ENCODE measurements at places on chromosomes 12 and 14. TPM values are rescaled to one million over a fixed set of nuclear protein-coding genes. Genes with fewer than 3 reads are reported as not detected.

DNA sequence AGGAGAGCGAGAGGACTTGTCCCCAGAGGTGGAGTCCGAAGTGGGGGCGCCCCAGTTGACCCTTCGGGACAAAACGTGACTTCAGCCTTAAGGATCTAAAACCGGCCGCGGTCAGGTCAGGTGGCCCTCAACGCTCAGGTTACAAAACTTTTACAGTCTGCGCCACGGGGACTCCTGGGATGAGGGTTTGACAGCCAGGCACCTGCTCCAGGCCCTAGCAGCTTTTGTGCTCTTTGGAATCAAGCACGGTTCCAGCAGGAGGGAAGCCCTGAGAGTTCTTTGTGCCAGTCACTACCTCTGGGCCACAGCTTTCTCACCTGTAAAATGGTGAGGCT is 337 bp downstream of the ZC2HC1C start:
- DNase-seq = no peak

- DNase-seq = no peak
Observed at GRCh38 chr14:81172881-81173280, 47.9 kb downstream of the GTF2A1 start.

GRCh38 chr12:1328391-1328790 is 266.0 kb downstream of the FBXL14 start:
- peak; percentile 42 for DNase-seq

GRCh38 chr12:13450231-13451080 is 253.9 kb downstream of the EMP1 start:
- DNase-seq = no peak

- DNase-seq = no peak
Observed at GRCh38 chr14:91744068-91744480, 12.2 kb upstream of the CATSPERB start.

- DNase-seq = no peak
Observed at GRCh38 chr12:21502872-21503271, 1.3 kb downstream of the GOLT1B start.

DNA sequence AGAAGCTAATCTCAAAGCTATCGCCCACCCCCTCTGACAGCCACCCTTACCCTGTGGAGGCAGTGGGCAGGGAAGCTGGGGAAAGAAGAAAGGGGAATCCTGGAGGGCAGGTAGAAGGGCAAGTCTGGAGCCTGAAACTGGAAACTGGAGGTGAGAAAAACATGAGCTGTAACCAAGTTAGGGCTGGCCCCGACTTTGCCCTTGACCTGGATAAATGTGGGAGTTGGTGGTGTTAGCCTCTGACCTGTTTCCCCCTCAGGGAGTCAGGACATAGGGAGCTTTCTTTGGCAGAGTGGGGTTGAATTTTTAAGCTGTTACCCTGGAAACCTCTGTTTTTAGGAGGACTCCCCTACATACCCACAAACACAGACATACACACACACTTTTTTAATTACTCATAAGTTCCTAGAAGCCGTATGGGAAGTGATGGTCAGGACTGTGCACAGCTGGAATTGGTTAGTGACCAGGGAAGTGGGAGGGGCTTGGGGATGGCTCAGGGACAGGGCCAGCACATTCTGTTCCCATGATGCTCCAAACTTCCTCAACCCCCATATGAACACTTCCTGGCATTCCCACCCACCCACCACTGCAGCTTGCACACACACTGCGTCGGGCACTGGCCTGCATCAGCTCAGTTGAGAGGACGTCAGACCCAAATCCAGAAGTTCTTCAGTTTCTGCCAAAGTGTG is 5.0 kb upstream of the MMP19 start:
- peak; percentile 96 for DNase-seq

GRCh38 chr12:131536766-131537165 is 174.1 kb upstream of the SFSWAP start:
- no peak for DNase-seq

DNA sequence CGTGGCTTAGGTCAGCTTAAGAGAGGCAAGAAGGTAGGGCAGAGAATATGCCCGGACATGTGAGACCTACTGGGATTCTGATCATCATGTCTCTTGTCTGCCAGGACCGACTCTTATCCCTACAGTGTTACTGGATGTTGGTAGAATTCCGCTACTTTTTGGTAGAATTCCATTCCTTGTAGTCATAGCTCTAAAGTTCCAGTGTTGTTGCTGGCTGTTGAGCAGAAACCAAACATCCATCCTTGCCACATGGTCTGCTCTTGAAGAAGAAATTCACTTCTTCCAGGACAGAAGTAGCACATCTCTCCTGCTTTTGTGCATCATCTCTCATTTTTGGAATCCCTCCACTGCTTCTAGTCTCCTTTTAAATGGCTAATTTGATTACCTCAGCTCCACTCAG is 453.7 kb downstream of the RPL10L start:
- DNase-seq = no peak

DNA sequence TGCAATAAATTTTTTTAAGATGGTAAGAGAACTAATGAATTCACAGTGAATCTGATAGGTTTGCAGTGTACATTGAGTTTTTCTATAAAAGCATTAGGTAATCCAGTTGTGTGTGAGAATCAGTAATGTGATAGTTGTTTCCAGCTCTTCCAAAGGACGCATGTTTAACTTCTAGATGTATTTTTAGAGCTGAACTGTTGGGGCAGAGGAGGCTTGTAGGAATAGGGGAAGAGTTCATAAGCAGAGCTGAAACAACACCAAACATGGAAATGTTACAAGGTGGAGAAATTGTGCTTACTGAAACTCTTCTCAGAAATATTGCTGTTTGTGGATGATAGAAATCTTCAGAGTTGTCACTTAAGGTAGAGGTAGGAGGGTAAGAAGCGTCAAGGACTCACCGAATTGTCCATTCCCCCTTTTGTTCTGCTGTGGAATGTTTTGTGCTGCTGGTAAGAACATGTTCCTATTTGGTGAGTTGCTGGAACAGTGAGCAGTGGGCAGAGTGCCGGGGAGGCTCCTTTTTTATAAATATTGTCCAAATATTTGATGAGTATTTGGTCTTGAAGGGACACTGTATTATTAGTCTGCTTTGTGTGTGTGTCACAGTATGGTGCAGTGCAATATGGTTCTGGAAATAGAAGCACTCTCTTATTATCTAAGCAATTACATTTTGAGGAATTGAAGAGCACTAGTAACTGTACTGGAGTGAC is 76.7 kb downstream of the ANO6 start:
- DNase-seq = peak; percentile 82

DNA sequence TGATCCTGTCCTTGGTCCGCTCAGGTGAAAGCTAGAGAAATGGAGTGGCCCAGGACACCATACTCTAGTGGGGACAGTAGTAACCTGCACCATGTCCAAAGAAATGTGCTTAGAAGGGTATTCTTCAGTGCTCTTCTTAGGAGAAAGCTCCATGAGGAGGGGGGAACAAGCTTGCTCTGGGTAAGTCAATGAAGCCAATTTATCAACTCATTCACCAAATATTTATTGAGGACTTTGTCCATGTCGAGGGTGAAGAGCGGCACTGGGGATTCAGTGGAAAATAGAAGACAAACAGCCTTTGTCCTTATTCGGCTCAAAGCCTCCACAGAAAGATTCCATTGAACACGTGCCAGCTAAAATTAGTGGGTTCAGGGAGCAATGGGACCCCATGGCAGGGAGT is 677.8 kb downstream of the BCL11B start:
- DNase-seq = no peak

- no peak for DNase-seq
Observed at GRCh38 chr12:129351481-129351880, 498.2 kb downstream of the GLT1D1 start.

DNA sequence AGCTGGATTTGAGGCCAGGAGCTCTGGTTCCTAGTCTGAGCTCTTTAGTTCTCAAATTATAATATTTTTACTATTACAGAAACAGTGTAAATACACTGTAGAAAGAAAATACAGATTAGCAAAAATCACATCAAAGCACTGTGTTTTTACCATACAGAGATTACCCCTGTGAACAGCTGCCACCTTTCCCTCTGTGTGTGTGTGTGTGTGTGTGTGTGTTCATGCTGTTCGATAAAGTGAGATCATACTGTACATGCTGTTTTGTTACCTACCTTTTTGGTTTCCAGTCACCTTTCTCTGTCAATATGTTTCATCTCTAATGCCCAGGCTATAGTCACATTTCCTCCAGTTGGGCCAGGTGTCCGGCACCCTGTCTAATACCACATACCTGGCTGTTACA is 26.9 kb downstream of the MVK start:
- DNase-seq = no peak

DNA sequence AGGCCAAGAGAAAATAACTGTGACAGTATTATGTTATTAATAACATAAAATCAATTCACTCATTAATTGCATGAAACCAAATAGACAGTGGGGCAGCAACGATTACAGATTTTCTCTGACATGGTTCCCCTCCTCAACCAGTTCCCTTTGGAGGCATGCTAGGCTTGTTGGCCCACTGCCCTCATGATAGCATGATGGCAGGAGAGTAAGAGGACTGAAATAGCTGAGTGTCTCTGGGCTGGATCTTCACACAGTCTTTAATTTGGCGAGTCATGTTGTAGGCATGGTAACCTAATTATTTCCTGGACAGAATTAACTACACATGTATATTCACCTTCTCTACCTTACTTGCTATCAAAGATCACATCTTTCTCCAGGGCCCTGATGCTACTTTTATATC is 266.2 kb upstream of the PELI2 start:
- no peak for DNase-seq

- no peak for DNase-seq
Observed at GRCh38 chr14:63544591-63545299, 1.6 kb upstream of the PPP2R5E start.

DNA sequence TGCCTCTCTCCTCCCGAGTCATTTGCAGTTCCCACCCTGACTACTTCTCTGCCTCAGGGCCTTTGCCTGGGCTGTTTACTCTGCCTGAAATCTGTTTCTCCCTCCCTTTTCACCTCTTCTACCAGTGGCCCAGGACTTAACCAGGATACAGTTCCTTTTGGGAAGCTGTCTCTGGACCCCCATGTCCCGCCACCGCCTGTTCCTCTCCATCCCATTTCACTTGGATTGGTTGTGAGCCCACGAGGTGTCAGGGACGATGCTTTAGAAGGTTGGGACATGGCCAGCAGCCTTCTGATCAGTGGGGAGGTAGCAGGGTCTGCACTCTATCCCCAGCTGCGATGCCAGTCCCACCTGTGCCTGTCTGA is 51.8 kb downstream of the FAM222A start:
- no peak for DNase-seq

DNA sequence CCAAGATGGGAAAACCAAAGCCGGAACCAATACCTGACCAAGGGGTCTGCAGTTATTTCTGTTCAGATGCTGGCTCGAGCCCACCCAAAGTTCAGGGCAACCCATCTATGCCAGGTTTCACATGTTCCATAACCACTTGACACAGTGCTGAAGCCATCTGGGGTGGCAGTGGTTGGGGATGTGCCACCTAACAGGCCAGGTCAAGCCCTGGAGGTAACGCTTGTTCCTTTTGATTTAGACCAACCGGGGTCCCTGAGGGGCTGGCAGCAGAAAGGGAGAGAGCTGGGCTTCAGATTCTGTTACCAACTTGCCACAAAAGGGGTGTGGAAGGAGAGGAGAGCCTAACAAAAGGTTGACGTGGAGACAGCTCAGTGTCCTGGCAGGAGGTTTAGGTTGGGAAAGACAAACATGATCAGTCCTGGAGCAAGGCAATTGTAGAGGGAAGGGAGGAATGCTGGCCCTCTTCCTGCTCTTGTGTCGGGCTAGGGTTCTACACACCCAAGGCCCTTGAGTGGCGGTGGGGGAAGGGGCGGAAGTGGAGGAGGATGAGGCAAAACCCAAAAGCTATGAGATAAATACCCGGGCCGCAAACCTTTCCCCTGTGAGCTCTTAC is 31.9 kb downstream of the CACNA2D4 start:
- DNase-seq = no peak

- no peak for DNase-seq
Observed at GRCh38 chr12:112468046-112468445, 49.3 kb downstream of the PTPN11 start.

DNA sequence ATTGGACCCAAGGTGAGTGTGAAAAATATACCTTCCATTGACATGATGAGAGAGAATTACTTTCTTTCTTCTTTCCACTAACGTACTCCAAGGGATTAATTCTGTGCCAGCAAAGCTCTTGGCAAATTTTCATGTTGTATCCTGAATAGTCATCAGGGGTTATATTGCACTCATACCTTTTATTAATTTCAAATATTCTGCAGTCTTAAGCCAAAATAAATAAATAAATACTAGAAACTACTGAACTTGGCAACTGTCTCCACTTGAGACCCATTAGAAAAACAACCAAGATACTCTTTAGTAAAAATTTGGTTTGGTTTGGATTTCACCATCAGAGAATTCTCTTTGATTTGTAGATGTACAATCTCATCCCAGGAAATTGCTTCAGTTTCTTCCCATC is 22.1 kb upstream of the CLEC14A start:
- no peak for DNase-seq

DNA sequence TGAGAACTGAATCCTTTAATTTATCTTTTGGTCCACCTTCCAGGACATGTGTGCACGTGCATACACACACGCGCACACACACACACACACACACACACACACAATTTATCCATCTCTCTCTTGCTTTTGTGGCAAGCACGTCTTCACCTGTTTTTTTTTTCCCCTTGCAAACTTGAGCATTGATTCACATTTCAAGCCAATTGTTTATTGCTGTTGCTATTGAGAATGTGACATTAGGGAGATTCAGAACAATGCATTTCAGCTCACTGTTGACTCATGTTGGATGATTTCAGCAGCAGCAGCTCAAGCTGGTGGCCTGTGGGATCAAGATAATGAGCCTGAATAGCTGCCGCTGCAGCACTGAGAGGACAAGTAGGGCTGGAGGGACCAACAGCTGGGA is 128.9 kb downstream of the SNAPC1 start:
- no peak for DNase-seq

- DNase-seq = peak; percentile 91
Observed at GRCh38 chr12:47828976-47829482, 9.3 kb upstream of the HDAC7 start.

DNA sequence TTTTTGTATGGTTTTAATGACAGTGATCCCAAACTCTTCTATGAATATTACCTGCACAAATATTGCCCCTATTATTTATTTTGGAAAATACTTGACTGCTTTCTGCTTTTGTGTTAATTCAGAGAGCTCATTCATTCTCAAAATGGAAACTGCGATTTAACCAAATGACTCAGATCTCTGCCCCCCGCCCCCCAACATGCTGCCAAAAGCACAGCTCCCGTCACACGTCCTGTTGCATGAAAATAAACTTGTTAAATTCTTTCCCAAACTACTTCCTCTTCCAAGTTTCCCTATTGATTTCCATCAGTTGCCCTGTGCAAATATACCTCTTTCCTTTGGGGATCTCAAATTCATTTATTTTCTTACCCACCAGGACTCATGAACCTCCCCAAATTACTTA is 18.0 kb upstream of the NRDE2 start:
- no peak for DNase-seq

KRT72 gene
- 1.2 TPM for total RNA-seq

WNT5B gene
- 101 TPM for total RNA-seq

ACSM4 gene
- total RNA-seq = not detected

SLC38A2 gene
- 535 TPM for total RNA-seq

HPD gene
- total RNA-seq = not detected

PPP1R36 gene
- 4.1 TPM for total RNA-seq

GPR84 gene
- total RNA-seq = 2.9 TPM

FSCB gene
- total RNA-seq = 2.2 TPM

AQP2 gene
- 0.24 TPM for total RNA-seq

Measured in umbilical cord (tissue), 2 donors.